Nephron progenitor cell (in vitro differentiated cells): ENCODE measurements at places on chromosomes 6 and 20.

GRCh38 chr20:55472704-55473103 lies 532.6 kb downstream of the CBLN4 start:
- DNase-seq: no peak

DNA sequence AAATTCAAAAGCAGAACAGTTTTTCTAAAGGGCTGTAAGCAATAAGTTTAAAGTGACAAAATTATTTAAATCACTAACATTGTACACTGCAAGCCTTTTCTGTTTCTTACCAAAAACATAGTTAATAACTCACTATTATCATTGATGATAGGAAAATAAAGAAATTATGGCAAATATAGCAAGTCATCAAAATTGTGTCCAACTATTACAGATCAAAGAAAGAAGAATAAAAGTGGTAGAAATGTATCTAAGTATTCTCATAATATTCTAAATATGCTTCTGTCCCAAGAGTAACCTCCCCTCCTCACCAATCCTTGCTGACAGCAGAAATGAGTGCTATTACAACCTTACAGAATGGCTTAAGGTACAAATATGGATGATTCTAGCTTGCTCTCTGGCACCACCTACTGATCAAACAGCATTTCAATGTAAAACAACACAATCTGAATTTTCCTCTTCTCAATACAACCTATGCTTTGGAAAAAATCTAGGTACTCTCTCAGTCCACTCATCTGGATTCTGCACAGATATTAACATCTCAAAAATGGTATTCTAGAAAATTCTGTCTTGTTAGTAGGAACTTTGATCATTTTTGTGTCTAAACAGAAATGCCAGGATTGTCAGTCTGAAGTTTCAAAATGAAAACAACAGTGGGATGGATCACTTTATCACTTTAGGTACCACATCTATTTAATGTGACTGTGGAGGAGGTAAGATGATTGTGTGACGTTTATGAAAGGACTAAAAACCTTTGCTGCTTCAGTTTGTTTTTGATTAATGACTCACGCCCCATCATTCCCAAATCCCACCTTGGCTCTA lies 40.9 kb downstream of the ZFP64 start:
- peak; percentile 29 for DNase-seq

DNA sequence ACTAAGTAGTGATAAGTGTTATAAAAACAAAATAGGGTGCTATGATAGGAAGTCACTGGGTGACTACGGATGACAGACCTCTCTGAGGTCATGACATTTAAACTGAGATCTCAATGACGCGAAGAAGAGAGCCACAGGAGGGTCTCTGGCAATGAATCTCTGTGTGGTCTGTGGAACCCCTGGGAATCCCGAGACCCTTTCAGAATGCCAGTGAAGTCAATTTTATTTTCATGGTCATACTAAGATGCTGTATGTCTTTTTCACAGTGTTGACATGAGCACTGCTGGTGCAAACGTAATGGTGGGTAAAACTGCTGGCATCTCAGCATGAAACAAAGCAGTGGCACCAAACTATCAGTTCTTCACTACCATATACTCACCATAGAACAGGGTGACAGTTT lies 155.0 kb downstream of the GJA10 start:
- DNase-seq: no peak

DNA sequence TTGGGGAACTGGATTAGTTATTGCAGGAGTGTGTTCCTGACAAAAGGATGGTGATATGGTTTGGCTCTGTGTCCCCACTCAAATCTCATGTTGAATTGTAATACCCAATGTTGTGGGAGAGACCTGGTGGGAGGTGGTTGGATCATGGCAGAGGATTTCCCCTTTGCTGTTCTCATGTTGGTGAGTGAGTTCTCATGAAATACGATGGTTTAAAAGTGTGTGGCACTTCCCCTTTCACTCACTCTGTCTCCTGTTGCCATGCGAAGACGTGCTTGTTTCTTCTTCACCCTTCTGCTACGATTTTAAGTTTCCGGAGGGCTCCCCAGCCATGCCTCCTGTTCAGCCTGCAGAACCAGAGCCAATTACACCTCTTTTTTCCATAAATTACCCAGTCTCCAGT lies 16.2 kb upstream of the TREM1 start:
- no peak for DNase-seq

- no peak for DNase-seq
Observed at GRCh38 chr6:156378853-156379252, 398.3 kb upstream of the ARID1B start.

GRCh38 chr6:139204978-139205377 lies 70.1 kb downstream of the HECA start:
- no peak for DNase-seq

GRCh38 chr6:41937472-41937860 lies 4.1 kb downstream of the CCND3 start:
- no peak for DNase-seq

DNA sequence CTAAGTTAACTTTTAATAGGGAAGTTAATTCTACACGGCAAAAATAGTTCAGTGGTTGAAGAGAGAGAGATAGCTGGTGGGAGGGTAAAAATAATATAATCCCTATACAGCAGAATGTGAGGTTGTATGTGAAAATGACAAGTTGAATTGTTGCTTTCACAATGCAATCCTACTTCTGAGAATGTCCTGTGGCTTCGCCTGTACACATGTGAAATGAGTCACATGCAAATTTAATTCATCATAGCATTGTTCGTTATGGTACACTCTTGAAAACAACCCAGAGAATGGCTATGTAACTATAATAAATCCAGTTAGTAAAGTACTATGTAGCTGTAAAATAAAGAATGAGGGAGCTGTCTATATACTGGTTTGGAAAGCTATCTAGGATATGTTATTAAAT lies 46.0 kb upstream of the HINT3 start:
- no peak for DNase-seq

DNA sequence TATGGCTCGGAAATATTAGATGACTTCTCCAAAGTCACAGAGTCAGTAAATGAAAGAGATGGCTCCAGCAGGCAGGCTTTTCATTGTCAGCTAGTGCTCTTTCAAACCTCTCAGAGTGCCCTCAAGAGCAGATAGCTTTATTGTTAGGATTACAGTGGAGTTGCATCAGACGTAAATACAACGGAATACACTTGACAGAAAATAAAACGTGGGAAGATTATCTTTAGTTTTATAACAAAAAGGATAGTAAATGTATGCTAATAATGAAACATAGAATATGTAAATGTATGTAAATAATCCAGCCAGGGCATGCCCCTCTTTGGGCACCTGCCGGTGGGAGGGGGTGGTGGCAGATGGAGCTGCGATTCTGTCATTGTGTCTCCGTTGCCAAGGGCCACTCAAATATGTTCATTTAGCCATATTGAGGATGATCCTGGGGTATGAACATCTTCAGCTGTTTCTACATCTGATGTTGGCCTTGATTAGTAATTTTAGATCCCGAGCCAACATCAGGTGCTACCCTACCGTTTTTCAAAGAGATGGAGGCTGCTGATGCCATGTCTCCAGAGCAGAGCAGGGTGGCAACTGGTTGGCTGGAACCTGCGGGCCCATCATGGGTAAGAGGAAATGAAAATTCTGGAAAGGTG lies 358.3 kb upstream of the SULF2 start:
- DNase-seq: no peak

DNA sequence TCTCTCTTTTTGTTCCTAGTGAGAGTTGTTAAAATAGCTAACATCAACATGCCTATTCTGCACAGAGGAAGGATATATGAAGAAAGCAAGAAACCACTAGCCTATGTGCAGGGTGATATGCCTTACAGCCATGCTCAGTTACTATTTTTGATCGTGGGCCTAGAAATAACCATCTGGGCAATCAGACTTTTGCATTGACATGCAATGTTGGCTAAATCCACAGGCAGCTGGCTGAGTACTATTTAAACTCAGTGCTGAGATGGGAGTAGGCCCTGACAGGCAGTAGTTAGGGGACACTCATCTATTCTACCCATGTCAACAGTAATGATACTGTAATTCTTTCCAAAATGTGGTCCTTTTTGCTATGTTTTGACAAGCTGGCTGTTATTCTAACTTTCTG lies 89.6 kb downstream of the HDGFL1 start:
- no peak for DNase-seq

GRCh38 chr6:95948324-95948723 lies 67.5 kb upstream of the FUT9 start:
- no peak for DNase-seq

GRCh38 chr20:61878478-61879302 lies 187.0 kb downstream of the TAF4 start:
- no peak for DNase-seq

- DNase-seq: no peak
Observed at GRCh38 chr20:58458342-58459057, 56.7 kb downstream of the APCDD1L start.

- no peak for DNase-seq
Observed at GRCh38 chr6:1789092-1789491, 179.4 kb downstream of the FOXC1 start.

DNA sequence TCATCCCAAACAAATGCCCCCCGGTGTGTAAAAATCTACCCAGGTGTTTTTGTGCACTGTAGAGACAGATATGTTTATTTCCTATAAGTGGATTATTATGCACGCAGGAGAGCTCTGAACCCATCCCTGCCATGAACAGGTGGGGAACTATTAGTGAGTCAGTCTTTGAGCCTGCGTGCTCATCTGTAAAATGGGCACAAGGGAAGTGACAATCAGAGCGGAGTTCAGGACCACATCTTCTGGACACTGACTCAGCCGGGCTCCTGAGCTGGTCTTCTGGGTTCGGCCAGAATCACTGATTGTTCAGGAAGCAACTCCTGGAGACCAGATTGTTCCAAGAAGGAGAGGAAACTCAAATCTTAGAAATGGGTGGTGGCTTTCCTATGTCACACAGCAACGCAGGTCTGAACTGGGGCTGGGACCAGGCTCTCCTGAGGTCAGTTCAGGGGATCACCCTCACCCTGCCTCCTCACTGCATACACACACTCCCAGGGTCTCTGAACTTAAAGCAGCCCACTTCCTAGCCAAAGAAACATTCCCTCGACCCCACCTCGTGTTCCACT lies 27.3 kb upstream of the TGM2 start:
- DNase-seq: no peak

- DNase-seq: no peak
Observed at GRCh38 chr6:153727885-153728284, 311.2 kb upstream of the OPRM1 start.

DNA sequence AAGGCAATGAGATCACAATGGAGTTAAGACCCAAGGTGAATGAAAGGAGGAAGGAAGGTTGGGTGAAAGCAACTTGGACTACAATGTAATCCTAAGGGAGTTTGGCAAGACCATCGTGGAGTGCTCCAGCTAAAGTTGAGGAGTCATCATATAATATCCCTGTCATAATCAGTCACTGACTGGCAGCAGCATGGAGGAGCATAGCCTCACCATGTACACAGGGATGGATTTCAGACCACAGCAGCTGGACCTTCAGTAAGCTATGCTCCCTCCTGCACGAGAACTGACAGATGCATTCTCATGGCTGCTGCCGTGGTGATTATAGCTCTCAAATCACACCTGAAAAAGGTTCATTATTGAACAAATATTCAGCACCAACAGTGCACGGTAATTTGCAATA lies 43.0 kb downstream of the GOPC start:
- no peak for DNase-seq

DNA sequence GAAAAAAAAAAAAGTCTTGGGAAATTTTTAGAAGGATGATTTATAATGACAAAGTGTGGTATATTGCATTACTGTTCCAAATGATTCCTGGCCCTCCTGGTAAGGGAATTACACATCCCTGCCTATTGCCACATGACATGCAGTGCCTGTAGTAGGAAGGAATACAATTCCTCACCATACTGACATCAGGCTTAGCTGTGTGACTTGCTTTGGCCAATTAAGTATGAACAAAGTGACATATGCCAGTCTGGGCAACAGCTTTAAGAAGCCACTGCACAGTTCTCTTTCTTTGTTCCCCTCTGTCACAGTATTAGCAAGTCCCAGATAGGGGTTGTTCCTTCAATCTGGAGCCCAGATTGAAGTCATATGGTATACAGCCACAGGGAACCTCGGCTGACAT lies 100.5 kb downstream of the KIF13A start:
- DNase-seq: no peak

DNA sequence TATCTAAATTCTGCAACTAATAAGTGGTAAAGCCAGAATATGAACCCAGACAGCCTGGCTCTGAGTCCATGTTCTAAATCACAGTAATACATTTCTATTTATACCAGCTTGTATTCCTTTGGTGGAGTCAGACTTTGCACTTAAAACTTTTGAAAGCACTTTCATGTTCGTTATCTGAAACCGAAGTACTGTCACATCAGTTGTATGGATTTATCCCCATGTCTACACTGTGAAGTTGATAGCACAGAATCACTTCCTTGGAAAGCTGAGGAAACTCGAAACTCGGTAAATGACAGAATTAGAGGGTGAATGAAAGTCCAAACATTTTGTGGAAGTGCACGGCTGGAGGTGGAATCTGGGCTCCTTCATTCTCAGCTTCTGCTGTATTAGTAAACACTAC lies 28.3 kb upstream of the CTAGE9 start:
- DNase-seq: no peak

GRCh38 chr6:94468830-94469229 lies 1049.5 kb upstream of the EPHA7 start:
- no peak for DNase-seq

DNA sequence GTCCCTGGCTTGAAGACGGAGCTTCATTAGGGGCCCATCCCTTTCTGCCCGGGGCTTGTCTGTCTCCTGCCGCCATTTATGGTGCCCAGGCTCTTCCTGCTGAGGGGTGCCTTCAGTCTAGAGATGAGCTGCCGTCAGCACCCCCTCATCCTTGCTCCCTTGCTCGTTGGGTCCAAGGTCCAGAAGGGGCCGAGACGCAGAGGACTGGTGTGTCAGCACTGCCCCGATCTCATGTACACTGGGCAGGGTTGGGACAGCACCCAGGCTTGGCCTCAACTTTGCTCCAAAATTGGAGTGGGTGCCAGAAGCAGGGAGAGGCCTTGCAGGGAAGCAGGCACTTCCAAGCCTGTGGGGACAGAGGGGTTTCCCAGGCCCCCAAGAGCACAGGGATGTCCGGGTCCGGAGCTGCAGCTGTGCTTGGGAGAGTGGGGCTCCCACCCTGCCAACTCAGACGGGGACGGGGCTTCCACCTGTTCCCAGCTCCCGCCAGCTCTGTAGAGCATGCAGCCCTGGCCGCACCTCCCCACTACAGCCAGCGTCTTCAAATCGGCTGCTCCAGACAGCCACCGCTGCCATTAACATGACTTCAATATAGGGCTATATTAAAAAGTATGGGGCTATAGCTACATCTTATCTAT lies 488.8 kb downstream of the TENT5A start:
- no peak for DNase-seq

GRCh38 chr6:23952245-23952644 lies 173.8 kb upstream of the NRSN1 start:
- DNase-seq: no peak

GRCh38 chr6:52389626-52390360 lies 27.8 kb downstream of the PAQR8 start:
- DNase-seq: no peak
